Left hindlimb (tissue), 1 donor: ENCODE measurements at places on chromosomes 13 and 19.

GRCh38 chr19:35388277-35389054, 17.6 kb downstream of the GPR42 start:
- no peak for DNase-seq

- DNase-seq = no peak
Observed at GRCh38 chr13:84137292-84137691, 255.0 kb upstream of the SLITRK1 start.

- DNase-seq = no peak
Observed at GRCh38 chr19:47280183-47280797, 5.6 kb downstream of the INAFM1 start.

GRCh38 chr19:40607311-40608239, 6.4 kb downstream of the LTBP4 start:
- DNase-seq = peak; percentile 62

- DNase-seq = no peak
Observed at GRCh38 chr13:51523082-51523518, 61.2 kb upstream of the WDFY2 start.

DNA sequence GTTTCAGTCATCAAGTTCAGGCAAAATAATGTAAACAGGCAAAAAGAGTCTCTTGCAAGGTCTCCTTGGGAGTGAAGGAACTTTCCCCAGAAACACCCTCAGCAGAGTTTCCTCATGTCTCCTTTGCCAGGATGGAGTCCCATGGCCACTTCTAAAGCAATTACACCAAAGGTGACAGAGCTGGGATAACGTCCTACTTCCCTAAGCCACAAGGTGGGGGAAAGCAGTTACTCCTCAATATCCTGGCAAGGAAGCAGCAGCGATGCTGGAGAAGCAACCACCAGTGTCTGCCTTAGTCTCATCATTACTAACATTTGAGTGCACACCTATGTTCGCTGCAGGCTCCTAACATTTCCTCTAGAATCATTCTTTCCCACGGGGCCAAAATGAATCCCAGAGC, 88.6 kb downstream of the UBL3 start:
- no peak for DNase-seq

GRCh38 chr19:46886546-46887239, 25.9 kb downstream of the ARHGAP35 start:
- no peak for DNase-seq

GRCh38 chr13:67791047-67791446, 560.9 kb upstream of the PCDH9 start:
- no peak for DNase-seq

DNA sequence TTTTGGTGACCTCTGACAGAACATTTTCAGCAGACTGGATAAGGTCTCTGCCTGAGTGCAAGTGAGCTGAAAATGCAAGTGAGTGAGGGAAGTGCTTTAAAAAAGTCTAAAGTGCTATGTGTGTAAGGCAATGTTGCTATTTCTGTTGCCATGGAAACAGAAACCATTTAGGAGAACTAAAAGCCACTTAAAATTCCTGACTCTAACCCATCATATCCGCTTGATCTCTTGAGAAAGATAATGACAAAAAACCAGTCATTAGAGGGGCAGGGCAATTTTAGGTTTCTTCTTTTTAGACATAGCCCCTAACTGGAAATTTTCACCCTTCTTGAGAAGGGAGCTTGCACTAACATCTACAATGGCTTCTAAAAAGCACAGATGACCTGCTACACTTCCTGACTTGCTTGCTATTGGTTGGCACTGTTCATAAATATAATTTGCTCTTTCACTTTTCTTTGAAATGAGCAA, at the start of gene CYSLTR2:
Gene CYSLTR2 (plus strand): TSS at position 458 of the 468 bp plus-strand sequence. CDS start 52,889 bp downstream, outside the sequence.
- no peak for DNase-seq

GRCh38 chr13:71858647-71859046, 8.4 kb downstream of the DACH1 start:
- DNase-seq = no peak

DNA sequence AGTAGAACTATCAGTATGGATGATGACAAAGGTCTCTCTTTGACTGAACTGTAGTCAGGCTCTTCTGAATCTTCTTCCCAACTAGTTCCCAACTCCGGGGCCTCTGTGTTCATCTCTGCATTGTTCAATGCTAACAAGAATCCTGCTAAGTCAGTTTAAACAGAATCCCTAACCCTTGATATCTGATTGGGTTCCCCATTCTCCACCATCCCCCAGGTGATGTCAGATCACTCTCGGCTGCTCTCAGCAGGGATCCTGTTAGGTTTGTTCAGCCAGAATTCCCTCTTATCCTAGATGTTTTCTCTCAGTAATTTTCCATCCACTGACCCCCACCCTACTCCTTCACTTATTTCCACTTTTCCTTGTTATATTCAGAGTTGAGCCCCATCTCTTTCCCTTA, 223.6 kb downstream of the RGCC start:
- no peak for DNase-seq

- DNase-seq = no peak
Observed at GRCh38 chr13:100196375-100196774, 107.5 kb downstream of the PCCA start.

DNA sequence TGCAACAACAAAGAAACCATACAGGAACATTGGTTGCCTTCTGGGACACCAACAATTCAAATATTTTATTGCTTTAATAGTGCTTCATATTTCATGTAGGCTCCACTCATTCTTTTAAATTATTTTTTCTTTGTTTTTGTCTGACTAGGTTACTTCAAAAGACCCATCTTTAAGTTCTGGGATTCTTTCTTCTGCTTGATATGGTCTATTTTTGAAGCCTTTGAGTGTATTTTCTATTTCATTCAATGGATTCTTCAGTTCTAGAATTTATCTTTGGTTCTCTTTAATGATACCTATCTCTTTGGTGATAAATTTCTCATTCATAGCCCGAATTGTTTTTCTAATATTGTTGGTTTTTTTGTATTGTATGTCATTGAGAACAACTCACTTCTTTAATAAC, 38.6 kb downstream of the IGFL3 start:
- DNase-seq = no peak

DNA sequence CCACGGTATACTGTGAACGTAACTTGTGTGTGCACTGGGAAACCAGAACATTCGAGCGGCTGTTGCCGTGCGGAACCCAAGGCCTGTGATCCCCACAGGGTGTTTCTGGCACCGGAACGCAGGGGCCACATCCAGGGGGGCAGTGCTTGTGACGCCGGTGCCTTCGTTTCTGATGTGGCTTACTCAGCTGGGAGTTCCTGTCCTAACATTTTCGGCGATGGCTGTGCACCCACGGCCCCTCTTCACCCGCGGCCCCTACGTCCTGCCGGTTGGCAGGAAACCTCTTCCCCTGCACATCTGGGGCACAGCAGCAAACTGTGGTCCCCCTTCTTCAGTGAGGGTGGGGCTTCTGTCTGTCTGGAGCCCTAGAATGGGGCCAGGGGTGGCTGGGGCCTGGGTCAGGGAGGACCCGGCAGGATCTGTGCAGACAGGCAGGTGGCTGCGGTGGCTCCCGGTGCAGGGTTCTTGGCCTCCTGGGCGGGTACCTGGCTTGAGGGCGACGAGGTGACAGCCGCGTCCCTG, 26.2 kb downstream of the CSNK1G2 start:
- no peak for DNase-seq

DNA sequence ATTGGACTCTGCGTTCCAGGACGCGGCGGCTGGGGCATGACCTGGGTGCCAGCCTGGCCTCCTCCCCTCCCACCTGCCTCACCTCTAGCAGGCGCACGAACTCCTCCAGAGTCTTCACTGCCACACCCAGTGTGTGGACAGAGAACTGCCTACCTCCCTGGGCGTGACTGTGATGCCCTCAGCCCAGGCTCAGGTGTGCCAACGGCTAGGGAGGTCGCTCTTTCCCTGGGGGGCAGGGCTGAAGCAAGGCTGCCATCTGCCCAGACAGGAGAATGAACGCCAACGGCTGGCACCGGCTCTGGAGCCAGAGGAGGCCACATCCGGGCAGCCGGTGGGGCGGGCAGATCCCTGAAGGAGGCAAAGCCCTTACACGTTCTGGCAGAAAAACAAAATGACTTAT, 11.3 kb downstream of the NANOS3 start:
- no peak for DNase-seq

DNA sequence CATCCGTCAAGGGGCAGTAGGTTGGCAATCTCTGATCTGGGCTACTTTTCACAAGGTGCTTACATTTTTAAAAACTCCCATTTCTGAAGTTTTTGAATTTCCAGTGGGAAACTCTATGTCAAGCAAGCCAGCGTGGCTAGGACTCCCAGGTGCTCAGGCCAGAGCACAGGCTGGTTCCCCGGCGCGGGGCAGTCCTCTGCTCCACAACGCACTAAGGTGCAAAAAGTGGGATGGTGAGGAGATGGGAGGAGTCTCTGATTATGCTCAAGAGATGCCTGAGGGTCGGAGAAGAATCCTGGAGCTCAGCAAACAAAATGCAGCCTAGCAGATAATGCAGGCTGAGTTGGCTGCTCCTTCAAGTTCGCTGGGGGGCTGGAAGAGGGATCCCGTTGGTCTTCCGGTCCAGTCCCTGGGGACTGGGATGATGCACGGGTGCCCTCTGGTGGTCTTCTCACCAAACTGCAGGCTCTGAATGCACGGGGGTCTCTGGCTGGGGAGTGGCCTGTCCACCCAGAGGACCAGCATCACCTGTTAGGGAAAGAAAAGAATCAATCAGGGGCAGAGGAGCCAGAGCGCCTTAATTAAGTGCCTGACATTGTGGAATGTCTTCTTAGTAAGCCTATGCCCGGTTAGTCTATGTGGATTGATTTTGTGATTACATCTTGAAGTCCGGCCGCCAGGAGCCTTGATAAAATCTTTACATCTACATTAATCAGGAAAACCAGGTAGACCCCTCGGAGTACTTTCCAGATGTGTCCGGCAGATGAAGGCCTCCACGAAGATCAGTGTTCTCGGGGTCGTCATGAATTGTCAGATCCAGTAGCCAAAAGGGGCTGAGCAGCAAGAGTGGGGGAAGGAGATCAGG, 244.4 kb upstream of the MAB21L1 start:
- peak; percentile 65 for DNase-seq

GRCh38 chr13:32917504-32917903, 98.7 kb upstream of the KL start:
- DNase-seq = no peak
